Activated gamma-delta T cell (primary cell): ENCODE measurements at places on chromosomes 5 and 9.

DNA sequence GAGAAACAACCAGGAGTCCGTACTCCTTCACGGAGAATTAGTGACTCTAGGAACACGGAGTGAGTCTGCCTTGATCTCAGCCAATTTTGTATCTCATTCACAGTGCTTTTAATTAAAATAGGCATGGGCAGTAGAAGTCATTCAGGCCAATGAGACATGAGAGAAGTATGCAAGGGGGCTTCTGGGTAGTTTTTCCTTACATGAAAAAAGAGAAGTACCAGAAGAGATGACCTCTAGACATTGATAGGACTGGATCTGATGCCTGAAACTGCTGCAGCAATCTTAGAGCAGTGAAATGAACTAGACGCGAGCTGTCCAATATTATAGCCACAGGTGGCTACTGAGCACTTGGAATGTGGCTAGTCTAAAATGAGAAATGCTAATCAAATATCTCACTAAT is 187.7 kb upstream of the TLE4 start:
- no peak for DNase-seq

DNA sequence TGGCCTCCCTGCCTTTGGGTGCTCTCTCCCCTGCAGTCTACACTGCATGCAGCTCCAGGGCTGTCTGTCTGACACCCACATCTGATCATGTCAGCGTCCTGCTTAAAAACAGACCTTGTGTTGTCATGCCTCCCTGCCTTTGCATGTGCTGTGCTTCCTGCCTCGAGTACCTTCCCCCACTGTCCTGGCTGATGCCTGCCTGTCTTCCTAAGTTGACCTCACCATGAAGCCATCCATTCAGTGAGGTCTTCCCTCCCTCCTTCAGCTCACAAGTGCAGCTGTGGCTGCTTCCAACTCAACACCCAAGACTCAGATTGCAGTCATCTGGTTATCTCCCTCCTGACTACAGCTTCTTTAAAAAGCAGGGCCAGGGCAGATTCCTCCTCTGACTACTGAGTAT is 5.5 kb downstream of the ANGPTL2 start:
- DNase-seq: no peak

DNA sequence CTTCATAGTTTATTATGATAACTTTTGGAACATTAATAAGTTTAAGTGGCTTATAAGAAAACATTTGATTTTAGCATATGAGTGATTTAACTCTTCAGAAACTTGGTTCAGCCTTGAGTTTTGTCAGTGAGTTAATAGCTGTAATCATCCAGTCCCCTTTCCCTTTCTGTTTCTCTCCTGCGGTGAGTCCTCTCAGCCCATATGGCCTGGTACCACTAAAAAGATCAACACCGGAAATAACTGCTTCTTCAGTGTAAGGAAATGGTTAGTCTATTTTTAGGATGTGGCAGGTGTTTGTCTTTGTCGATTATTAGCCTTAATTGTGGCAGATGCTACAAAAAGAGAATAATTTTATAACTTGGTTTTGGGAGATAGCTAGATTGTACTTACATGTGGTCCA is 120.2 kb upstream of the GRHPR start:
- DNase-seq: no peak

- no peak for DNase-seq
These were observed 98.5 kb downstream of the SYK start for GRCh38 chr9:90900130-90900529.
